Effector CD8-positive, alpha-beta T cell (primary cell): ENCODE measurements at places on chromosomes 1 and 21.

GRCh38 chr1:40210511-40211204, 37.1 kb upstream of the TMCO2 start:
- no peak for DNase-seq

- DNase-seq: no peak
These were observed 13.6 kb downstream of the C1orf52 start for GRCh38 chr1:85245891-85246290.

DNA sequence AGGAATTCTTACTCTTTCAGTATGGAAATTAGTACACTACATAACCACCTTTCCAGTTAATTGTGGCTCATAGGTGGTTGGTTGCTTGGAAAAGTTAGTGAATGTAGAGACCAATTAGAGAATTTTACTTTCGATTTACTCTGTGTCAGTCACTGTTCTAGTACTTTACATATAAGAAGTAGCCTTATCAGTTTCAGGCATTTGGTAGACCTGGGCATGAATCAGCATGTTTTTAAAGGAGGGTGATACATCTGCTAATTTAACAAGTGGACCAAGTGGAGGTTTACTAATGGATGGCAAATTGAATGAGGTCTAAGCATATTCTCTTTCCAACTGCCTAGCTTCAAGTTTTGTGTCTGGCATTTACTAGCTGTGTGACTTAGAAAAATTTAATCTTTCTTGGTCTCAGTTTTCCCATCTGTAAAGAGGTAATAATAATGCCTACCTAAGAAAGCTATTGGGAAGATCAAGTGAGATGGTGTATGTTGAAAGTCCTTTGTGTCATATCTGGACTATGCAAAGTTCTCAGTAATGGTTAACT, 1158.6 kb downstream of the PLA2G4A start:
- DNase-seq: no peak

DNA sequence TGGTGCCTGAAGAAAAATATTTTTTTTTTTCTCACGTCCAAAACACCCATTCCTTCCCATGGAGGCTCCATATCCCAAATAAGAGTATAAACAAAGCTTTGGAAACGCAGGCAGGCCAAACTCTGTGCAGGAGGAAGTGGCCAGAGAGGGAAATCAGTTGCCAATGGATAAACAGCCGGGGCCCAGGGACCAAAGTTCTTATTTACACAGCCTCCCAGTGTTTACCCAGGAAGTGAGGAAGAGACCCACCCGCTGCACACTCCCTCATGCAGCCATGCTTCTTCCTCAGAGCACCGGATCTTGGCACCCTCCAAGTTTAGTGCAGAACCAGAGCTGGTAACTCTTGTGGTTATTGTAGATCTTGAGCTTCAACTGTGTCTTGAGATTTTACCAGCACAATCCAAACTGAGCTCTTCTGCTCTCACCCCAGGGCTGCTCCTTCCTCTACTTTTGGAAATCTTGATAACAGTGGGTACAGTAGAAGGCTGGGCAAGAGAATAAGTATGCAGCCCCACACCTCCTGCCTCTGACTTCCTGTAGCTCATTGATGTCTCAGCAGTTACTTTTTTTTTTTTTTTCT, 14.2 kb downstream of the MARCKSL1 start:
- DNase-seq: no peak

DNA sequence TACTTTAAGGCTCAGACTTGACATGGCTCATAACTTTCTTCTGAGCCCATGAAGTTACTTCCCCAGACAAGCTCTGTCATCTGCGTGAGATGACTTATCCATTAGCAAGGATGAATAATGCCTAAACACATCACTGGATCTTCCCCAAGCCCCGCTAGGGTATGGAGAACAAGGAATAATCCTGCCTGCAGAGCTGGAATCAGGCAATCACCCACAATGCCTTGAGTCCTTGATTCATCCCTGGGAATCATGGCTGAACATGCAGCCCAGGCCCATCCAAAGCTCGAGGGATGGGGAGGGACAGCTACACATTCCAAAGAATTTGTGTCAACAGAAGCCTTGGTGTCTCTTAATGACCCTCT, 131.7 kb downstream of the PSMG1 start:
- DNase-seq: no peak

- no peak for DNase-seq
These were observed 5.3 kb downstream of the PTTG1IP start for GRCh38 chr21:44867999-44868700.

- DNase-seq: no peak
These were observed 57.6 kb downstream of the KCNK2 start for GRCh38 chr1:215140135-215140534.

DNA sequence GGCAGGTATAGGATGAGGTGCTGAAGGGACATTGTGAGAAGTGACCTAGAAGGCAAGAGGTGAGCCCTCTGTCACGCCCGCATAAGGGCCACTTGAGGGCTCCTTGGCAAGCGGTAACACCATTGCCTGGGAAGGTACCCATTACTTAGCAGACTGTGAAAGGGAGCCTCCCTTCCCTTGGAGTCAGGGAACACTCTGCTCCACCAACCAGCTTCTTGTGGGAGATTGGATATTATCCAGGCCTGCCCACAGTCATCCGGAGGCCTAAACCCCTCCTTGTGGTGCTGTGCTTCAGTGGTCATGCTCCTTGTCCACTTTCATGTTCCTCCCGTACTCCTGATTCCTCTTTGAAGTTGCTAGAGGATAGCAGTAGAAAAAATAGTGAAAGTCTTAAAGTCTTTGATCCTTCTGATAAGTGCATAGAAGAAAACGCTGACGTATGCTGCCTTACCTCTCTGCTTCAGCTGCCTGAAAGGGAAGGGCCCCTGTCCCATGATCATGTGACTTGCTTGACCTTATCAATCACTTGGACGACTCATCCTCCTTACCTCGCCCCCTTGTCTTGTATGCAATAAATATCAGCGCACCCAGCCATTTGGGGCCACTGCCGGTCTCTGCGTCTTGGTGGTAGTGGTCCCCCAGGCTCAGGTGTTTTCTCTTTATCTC, 16.0 kb downstream of the RBBP4 start:
- no peak for DNase-seq

DNA sequence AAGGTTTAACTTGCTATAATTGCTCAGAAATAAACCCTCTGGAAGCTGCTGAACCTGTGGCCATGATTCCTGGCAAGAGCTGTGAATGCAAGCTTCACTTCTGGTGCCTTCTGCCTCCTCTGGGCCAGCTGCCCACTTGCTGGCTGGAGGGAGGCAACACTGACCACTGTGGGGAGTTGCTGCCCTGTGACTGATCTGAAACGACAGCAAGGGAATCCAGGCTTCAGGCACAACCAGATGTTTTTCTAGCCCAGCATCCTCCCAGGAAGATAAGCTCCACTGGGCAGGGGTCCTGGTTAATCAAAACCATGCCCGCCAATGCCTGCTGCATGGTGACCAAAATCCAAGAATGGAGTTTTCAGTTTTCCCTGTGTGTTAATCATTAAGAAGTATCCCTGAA, 180.0 kb upstream of the HMGB4 start:
- no peak for DNase-seq

DNA sequence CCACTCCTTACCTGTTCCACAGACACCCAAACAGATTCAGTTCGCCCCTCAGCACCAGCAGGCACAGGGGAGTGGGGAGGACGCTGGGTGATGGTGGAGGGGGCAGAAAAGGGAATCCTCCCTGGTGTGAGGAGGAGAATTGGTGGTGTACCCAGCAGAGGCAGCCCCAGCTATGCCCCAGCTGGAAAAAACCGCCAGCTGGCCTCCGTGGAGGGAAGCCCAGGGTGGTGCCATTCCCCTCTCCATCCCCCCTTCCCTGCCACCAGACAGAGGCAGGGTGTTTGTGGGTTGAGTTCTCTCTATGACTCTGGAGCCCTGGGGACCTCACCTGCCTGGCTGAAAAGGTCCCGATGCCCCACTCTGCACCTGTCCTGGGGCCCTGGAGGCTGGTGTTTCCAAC, 27.9 kb downstream of the OPTC start:
- no peak for DNase-seq

DNA sequence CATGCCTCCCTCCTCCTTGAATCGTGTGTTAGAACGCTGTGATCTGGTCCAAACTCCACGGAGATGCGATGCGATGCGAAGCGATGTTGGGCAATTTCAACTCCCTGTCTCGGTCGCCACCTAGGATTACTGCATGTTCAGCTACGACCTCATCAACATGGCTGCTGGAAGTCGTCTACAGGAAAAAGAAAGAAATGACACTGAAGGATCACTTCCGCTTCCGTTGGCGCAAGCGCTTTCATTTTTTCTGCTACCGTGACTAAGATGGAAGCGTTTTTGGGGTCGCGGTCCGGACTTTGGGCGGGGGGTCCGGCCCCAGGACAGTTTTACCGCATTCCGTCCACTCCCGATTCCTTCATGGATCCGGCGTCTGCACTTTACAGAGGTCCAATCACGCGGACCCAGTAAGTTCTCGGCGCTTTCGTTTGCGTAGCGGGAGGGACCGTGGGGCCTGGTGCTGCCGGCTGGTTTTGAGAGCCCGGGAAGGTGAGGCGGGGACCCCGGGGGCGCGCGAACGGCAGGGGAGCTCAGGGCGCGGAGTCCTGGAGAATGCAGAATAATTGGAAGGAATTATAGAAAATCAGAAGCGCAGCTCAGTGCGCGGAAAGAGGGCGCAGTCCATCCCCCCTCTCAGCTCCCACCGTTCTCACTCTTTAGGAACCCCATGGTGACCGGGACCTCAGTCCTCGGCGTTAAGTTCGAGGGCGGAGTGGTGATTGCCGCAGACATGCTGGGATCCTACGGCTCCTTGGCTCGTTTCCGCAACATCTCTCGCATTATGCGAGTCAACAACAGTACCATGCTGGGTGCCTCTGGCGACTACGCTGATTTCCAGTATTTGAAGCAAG, at the start of gene PSMB4:
Gene PSMB4, plus strand, starts transcription at position 250 of the 848 bp plus-strand sequence. Its CDS starts 15 bp downstream, at position 265.
- DNase-seq: peak; percentile 71

GRCh38 chr1:199784138-199784895, 243.2 kb upstream of the NR5A2 start:
- DNase-seq: no peak

DNA sequence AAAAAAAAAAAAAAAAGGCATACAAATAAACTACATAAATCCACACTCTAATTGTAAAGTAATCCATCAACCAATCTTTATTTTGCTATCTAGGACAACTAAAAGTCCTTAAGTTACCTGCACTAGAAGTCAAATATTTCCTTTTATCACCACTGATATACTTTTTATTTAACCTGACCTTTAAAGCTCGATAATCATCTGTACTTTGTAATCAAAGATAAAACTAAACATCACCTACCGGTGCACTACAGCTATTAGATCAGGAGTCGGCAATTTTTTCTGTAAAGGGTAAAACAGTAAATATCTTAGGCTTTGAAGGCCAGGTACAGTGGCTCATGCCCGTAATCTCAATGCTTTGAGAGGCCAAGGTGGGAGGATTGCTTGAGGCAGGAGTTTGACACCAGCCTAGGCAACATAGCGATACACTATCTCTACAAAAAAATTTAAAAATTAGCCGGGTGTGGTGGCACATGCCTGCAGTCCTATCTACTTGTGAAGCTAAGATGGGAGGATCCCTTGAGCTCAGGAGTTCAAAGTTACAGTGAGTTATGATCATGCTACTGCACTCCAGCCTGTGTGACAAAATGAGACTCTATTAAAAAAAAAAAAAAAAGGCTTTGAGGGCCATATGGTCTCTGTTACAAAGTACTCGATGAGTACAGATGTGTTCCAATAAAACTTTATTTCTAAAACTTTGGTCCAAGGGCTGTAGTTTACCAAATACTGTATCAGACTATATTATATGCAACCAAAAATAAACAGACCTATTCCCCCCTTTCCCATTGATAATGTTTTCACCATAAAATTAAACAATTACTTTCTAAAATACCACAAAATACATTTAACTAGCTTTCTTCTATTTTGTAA, 47.1 kb downstream of the TESK2 start:
- DNase-seq: no peak

DNA sequence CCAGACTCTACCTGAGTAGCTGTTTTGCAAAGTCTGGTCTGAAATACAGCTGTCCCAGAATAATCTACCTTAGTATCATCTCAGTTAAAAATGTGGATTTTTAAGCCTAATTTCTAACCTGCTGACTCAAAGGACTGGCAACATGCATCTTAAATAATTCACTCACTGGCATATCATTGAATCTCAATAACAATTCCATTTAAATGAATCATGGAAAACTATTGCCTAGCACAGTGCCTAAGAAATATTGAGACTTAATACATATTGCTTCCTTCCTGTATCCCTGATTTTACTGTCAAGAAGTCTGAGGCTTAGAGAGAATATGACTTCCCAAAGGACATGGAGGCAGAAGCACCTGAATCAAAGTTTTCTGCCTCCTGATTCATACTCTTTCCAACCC, 3.1 kb downstream of the CCDC190 start:
- DNase-seq: no peak

DNA sequence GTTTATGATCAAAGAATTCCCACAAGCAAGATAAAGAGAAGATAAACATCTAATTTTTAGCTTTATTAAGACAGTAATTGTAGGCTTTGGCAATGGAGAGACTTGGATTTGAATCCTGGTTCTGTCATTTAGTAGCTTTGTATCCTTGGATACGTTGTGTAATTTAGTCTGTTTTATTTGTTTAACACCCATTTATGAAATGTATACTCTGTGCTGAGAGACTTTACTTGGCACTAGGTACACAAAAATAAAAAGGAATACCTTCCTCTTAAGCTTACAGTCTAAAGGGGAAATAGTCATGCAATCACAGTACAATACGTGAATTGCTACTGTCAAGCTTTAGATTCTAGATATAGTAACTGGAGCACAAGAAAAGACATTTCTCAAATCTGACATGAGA, 23.8 kb downstream of the ZMPSTE24 start:
- DNase-seq: no peak

DNA sequence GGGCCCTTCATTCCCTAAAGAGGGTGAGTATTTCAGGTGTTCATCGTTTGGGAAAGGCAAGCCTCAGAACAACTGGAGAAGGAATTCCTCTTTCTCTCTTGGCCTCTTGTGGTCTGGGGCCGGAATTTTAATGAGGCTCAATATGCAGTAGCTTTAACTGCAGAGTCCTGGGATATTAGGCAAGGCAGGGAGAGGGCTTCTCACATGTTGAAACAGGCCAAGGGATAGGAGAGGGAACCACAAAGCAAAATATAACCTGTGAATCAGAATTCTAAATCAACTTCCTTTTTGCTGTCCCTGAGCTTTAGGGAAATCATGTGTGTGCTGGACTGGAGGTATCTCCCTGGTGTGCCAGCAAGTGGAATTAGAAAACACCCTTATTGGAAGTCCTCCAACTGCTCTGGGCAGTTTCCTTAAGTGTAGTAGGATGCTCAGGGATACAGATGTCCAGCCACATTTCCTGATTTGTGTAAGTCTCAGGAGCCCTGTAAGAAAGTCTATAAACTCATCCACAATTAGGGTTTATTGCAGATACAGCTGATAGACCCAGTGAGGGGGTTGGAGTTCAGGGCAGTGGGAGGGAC, 215.8 kb upstream of the ZRANB2 start:
- DNase-seq: no peak

GRCh38 chr1:38826262-38826661, 33.3 kb downstream of the RRAGC start:
- no peak for DNase-seq

- DNase-seq: no peak
These were observed 35.8 kb upstream of the PRSS38 start for GRCh38 chr1:227779685-227780084.

DNA sequence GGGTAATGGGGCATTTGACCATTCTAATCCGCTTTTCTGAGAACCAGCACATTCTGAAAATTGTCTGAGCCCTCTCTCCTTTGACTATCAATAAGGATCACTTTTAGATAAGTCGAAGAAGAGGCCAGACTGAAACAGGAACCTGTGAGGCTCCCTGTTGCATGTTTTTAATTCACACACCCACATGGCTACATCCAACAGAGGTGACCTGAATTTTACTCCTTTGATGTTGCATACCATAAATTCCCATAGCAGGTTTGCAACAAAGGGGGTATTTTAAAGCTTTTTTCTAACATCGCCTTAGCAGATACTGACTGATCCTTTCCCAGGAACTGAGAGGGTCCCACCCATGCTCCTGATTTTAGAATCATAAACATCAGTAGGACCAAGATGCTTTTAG, 450.8 kb downstream of the USP25 start:
- DNase-seq: no peak
